ENCODE measurements at places on chromosomes 7 and 10.

GRCh38 chr10:74223755-74224529 lies 72.9 kb downstream of the ADK start:
- no peak for DNase-seq

- DNase-seq: peak; percentile 40
Measured at GRCh38 chr10:21521751-21522533, 3.5 kb downstream of the SKIDA1 start.

DNA sequence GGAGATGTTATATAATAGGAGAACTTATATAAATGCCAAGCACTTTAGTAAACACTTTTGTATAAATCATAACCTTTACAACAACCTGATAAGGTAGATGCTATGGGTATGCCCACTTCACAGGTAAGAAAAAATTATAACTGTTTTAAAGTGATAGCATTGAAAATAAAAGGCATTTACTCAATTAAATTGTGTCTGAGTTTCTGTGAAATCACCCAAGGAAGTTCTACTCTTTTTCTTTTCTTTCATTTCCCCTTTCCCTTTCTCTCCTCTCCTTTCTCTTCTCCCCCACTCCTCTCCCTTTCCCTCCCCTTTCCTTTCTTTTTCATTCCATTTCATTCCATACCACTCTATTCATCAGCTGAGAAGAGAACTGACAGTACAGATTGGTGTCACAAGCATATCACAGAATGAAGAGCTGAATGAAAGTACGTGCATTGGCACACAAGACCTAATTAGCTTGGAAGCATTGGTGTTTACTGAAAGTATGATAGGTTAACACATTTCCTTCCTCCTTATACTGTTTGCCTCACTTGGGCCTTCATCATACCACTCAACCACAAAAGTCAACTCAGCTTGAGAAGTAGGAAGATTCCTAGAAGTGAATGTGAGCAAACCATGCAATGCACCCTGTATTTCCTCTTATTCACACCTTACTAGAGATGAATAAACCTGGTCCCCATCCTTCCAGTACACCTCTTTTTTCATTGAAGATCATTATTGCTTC lies 117.9 kb upstream of the AGR3 start:
- no peak for DNase-seq

GRCh38 chr7:111090846-111091245 lies at the start of gene LRRN3:
Gene LRRN3, plus strand, starts transcription at chr7:111091127. Its CDS starts 31,646 bp downstream, at chr7:111122773.
- peak; percentile 78 for DNase-seq

DNA sequence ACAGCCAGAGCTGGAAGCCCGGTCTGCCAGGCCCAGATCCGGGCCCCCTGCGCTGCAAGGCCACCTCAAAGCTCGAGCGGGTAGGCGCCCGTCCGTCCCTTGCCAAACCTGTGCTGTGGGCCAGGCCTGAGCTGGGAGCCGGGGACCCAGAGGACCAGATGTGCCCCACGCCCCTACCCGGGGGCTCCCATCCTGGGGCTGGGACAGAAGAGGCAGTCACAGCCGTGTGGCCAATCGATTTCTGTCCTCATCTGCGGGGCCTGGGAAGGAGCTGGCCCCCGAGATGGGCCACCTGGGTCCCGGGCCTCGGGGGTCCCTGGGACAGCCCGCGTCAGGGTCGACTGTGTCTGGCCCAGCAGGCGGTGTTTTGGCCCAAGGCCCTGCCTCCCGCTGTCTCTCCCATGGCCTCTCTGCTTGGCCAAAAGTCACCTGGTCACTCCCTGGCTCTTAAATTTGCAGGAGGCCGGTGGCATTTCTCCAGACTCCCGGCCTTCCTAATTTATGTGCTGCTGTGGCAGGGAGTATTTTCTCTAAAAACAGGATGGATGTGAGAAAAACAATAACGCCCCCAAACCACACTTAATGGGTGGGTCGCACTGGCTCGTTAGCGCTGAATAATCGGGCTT lies 63.8 kb downstream of the UNCX start:
- no peak for DNase-seq

DNA sequence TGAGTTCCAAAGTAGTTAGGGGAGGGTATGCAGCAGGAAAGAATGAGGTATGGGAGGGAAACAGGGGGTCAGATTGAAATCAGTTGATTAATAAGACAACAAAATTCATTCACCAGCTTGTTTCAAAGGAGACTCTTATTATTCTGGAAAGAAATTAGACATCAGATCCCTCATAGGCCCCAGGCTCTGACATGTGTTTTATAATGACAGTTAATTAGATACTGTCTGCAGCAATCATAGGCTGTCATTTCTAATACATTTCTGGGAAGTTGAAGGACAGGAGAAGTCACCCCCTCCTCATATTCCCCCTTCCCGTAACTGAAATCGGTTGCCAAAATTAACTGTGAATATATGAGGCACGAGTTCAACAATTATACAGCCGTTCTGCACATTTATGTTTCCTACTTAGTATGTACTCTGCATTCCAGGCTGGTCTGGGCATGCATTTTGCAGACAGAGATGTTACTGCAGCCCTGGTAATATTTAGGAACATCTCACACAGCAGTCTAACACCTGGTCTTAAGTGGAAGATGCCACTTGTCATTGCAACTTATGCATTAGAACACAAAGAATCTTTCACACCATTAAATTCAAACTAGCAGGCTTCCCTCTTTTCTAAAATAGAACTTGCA lies 355.2 kb upstream of the LRGUK start:
- peak; percentile 60 for DNase-seq

- DNase-seq: no peak
Measured at GRCh38 chr7:49125246-49125645, 200.9 kb downstream of the CDC14C start.

DNA sequence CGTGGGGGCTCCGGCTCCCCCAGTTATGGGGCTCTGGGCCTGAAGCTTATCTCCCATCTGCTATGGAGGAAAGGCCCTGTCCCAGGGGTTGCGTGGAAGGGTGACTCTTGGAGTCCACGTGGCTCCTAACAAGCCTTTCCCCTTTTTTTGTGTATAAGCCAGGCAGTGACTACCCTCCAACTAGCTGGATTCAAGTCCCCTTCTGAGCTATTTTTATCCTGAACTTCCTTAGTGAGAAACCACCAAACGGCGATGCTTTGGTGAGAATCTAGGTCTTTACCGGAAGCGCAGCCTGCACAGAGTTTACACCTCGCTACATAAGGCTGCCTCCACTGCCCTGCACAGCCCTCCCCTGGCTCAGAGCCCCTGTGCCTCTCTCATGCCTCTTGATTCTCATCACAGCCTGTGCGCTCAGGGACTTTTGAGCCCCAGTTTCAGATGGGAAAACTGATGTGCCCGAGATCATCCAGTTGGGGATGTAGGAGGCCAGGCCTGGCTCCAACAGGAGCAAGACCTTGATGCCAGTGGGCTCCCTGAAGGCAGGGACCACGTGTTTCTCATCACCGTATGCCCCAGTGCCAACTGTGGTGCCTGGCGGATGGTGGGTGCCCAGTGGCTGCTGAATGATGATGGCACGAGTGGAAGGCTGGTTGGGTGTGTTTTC lies 102.3 kb upstream of the PPIF start:
- DNase-seq: peak; percentile 7

- no peak for DNase-seq
Measured at GRCh38 chr7:31175672-31176071, 123.6 kb downstream of the ADCYAP1R1 start.

DNA sequence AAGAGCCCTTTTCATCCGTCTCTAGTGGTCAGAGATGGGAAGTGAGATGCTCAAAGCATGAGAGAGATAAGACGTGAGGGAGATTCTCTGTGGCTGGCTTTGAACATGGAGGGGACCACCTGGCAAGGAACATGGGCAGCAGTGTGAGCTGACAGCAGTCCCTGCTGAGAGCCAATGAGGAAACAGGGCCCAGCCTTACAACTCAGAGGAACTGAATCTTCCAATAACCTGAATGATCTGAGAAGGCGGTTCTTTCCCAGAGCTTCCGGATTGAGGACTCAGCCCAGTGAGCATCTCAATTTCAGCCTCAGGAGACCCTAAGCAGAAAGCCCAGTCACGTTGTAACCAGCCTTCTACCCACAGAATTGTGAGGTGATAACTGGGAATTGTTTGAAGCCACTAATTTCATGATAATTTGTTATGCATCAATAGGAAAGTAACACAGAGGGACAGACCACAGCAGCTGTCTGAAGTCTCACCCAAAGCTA lies 33.9 kb upstream of the IKZF1 start:
- DNase-seq: no peak

- no peak for DNase-seq
Measured at GRCh38 chr7:141442781-141443180, 108.4 kb upstream of the AGK start.

DNA sequence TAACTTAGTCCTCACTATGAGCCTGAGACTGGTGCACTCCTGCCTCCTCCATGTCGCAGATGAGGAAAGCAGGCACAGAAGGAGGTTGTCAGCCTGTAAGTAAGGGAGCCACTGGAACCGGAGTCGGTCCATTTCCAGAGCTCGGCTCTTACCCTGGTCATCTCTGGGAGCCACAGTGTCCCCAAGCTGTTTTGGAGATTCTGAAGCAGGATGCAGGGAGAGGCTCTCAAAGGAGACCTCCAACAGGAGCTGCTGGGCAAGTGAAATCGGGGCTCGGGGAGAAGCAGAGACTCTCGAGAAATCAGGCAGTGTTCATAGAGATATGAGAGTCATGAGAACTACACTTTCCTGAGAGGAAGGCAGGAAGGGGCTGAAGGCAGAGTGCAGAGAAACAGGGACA lies 39.0 kb downstream of the VSTM4 start:
- no peak for DNase-seq

GRCh38 chr10:129706081-129706480 lies 239.0 kb downstream of the MGMT start:
- no peak for DNase-seq

GRCh38 chr7:133564484-133564883 lies 311.6 kb downstream of the EXOC4 start:
- DNase-seq: no peak

DNA sequence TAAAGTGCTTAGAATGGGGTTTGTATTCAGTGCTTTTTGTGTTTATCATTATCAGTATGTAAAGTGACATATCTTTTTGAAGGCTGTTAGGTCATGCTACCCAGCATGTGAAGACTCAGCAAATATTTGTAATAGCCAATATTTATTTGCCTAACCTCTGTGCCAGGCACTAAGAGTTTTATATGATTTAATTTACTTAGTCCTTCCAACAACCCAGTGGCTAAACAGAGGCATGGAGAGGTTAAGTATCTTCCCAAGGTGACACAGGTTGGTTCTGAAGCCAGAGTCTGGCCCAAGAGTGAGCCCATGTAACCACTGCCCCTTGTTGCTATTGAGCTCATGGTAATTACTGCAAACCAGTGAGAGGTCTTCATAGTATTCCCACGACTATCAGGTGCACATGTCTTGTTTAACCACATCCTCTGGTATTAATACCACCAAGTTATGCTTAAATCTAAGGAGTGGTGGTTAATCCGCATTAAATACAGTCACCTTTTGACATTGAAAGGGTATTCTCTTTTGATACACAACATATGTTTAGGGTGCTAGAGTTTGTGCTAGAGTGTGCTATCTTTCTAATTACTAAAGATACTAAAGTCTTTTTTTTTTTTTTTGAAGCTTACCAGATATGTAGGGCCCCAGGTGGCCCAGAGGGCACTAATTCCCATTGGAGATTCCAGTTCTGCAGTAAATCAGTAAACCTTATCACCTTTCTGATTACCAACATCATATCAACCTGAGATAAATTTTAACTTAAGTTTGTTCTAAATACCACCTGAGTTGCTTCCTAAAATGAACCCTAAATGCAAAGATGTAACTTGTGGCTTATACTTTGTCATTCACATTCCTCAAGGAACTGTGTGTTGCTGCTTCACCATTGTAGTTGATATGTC lies 2.9 kb downstream of the ADD3 start:
- DNase-seq: no peak

DNA sequence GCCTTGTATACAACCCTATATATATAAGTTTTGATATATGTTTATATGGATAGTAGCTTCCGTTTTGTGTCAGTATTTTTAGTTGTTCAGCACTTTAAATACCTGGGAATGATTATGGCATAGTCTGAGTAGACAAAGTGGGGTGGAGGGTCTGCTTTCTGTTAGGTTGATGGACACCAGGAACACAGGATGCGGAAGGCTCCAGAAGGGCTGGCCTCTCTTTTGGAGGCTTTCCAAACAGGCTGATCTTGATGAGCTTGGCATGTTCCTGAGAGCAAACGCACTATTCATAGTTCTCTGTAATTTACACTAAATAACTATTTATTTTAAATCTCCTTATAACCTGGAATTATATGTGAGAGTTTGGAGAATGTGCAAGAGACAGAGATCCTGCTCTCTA lies 12.7 kb downstream of the AKR1E2 start:
- no peak for DNase-seq

- no peak for DNase-seq
Measured at GRCh38 chr10:80277567-80278250, 11.7 kb downstream of the MAT1A start.

- DNase-seq: no peak
Measured at GRCh38 chr10:11975795-11976194, 66.8 kb downstream of the UPF2 start.

GRCh38 chr7:5597772-5598171 lies 174.1 kb upstream of the TNRC18 start:
- DNase-seq: peak; percentile 40

GRCh38 chr7:43491984-43492383 lies 90.9 kb upstream of the STK17A start:
- no peak for DNase-seq

GRCh38 chr7:97104719-97105238 lies 12.7 kb upstream of the SDHAF3 start:
- peak; percentile 87 for DNase-seq

DNA sequence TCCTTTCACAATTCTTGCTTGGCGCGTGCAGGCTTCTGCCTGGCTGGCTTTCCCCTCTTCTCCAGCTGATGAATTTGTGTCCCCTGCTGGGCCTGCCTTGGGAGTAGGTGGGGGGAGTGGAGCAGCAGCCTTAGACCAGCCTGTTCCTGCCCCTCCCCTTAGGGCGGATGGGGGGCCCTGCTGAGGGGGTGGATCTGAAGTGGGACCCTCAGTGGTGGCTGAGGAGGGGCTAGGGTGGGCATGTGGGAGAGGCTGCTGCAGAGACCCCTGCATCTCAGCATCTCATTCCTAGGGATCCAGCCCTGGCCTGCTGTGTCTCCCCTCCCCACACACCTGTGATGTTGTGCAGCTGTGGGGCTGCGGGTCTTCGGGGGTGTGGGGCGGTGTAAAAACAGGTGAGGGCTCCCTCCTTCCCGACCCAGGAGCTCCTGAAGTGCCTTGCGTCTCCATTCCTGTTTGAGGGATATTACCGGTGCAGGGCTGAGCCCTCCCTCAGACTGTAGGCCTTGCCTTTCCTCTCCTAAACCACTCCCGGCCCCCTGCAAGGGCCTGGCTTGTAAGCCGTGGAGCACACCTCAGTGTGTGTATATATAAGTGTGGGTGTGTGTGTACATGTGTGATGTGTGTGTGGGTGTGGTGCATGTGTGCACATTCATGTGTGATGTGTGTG lies 24.7 kb downstream of the ADCYAP1R1 start:
- DNase-seq: peak; percentile 43

DNA sequence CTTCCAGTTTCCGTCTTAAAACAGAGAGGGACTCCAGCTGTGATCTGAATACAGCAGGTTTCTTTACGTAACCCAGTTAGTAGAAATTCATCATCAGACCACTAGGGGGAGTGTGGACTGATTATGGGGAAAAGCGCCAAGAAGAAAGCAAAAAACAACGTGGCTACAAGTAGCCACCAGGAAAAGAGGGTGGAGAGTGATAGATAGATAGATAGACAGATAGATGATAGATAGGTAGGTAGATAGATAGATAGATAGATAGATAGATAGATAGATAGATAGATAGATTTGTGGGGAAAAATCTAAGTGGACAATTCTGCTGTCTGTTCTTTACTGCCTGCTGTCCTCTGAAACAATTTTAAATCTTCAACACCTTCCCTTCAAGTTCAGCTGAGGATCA lies 12.7 kb upstream of the AKR1B10 start:
- DNase-seq: peak; percentile 67

GRCh38 chr7:55375237-55375636 lies 10.1 kb downstream of the LANCL2 start:
- DNase-seq: no peak

Measured in retina (tissue), 1 donor.